ENCODE measurements at places on chromosomes 5 and 9.
A peak's percentile ranks its signal among the peaks of the same experiment; 100 is the strongest.

DNA sequence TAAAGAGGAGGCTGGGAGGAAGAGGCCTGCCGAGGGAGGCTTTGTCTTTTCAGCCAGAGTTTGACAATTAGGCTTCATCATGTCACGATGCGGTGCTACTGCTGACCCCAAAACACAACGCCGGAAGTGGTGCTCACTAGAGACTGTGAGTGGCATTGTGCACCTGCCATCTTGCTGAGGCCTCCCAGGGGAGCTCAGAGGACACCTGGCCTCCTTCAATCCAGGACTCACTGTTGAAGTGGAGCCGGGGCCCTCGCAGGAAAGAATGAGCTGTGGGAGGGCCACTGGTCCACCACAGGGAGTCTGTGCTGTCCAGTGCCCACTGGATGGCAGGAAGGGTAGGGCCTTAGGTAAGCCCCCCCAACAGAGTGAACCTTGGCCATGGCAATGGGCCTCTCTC lies 12.7 kb upstream of the SLC25A48 start:
- DNase-seq: no peak

GRCh38 chr5:172835290-172835993 lies 1.4 kb downstream of the ERGIC1 start:
- DNase-seq: no peak

DNA sequence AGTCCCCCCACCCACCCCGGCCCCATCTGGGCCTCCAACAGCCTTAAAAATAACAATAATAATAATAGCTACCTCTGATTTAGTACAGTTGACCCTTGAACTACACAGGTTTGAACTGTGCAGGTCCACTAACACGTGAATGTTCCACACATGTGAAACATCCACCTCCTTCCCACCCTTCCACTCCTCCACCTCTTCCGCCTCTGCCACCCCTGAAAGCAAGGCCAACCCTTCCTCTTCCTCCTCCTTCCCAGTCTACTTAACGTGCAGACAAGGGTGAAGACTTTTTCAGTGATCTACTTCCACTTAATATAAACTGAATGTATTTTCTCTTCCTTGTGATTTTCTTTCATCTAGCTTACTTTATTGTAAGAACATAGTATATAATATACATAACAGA lies 10.8 kb downstream of the PDGFRB start:
- DNase-seq: no peak

DNA sequence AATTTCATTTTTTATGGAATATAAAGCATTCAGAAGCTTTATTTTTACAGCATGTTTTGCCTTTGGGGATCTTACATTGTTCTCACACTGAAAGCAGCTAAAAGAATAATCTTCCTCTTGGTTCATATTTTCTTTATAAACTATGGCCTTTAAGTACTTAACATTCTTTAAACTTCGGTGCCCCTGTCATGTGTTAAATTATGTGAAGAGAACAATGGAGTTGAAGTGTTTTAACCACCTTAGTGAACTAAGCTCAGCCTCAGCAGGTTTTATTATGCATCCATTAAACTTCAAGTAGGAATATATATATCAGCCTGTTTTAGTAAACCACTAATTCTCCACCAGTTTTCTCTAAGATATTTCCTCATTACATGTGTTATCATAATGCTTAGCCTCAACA lies 371.4 kb upstream of the CDH18 start:
- DNase-seq: no peak

DNA sequence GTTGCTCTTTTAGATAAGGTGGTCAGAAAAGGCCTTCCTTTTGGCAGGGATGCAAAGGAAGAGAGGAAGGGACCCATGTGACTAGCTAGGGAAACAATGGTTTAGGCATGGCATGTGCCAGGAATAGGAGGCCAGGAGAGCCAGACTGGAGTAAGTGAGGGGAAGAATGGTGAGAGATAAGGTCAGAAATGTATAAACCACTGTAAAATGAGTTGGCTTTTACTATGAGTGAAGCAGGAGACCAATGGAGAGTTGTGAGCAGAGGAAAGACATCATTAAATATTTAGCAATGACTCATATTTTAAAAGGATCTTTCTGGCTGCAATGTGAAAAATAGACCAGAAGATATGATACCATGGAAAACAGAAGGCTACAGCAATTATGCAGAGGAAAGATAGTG lies 50.9 kb downstream of the AP3B1 start:
- peak; percentile 7 for DNase-seq

GRCh38 chr9:38272710-38273109 lies 119.8 kb upstream of the ALDH1B1 start:
- no peak for DNase-seq

GRCh38 chr9:126205845-126206498 lies 120.7 kb upstream of the MVB12B start:
- DNase-seq: no peak

GRCh38 chr5:89302102-89302891 lies 419.3 kb upstream of the MEF2C start:
- no peak for DNase-seq

GRCh38 chr9:109627042-109627441 lies 128.9 kb upstream of the PTPN3 start:
- no peak for DNase-seq

DNA sequence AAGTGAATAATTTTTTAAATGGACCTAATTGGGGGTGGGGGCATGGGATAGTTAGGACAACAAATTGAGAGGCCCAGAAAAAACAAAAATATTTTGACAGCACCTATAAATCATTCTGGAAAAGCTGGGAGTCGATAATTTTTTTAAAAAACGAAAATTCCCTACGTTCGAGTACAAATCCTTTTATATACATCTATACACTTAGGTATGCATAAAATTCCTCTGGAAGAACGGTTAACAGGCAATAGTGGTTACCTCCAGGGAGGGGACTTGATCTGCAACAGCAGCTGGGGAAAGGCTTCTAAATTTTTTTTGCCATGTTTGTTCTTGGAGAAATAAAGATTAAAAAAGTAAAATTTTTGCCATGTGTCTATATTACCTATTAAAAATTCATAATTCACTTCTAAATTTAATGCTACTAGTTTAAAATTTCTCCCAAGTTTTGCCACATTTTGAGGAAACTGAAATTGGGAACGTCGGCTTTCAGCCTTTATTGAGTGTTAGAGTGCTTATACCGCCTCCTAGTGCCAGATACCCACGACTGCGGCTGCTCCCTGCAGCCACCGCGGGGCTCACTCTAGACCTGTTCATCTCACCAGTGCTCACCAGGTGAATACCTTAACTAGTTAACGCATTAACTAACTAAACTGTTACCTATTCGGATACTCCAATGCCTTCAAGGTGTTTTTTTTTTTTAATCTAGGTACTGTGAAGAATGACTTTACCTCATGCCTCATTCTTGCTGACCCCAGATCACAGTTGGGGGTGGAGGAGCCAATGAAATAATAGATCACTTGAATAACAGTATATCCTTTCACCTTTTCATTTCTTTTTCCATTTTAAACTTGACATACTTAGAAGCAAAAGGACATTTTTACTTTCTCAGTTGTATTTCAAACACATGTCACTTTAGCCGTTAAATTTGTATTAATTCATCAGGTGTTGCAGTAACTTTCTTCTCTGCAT lies 1.8 kb upstream of the BHMT start:
- DNase-seq: no peak

DNA sequence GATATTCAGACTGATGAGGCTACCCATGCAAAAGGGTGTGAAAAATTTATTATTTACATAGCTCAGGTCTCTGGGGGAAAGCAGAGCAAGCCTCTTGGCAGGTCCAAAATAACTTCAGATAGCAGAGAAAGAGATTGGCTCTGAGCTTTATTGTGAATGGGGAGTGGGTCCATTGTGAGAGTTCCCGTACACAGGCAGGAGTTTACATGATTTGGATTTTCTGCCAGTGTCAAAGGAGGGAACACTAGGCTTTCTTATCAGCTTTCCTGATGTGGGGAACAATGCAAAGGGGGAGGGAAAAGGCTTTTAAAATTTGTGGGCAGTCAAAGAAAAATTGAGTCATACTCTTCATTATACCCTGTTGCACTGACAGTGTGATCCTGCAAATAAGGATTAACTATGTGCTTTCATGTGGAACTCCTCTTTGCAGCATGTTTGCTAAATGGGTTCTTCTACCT lies 615.0 kb upstream of the RIOK2 start:
- DNase-seq: no peak

GRCh38 chr5:163758283-163758711 lies 252.9 kb downstream of the MAT2B start:
- DNase-seq: peak; percentile 51

GRCh38 chr5:36694351-36694750 lies 87.9 kb downstream of the SLC1A3 start:
- no peak for DNase-seq

GRCh38 chr5:88952996-88953643 lies 70.1 kb upstream of the MEF2C start:
- no peak for DNase-seq

DNA sequence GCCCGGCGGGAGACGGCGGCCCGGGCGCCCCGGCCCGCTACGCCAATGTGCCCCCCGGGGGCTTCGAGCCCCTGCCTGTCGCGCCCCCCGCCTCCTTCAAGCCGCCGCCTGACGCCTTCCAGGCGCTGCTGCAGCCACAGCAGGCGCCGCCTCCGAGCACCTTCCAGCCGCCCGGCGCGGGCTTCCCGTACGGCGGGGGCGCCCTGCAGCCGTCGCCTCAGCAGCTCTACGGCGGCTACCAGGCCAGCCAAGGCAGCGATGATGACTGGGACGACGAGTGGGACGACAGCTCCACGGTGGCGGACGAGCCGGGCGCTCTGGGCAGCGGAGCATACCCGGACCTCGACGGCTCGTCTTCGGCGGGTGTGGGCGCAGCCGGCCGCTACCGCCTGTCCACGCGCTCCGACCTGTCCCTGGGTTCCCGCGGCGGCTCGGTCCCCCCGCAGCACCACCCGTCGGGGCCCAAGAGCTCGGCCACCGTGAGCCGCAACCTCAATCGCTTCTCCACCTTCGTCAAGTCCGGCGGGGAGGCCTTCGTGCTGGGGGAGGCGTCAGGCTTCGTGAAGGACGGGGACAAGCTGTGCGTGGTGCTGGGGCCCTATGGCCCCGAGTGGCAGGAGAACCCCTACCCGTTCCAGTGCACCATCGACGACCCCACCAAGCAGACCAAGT lies 723 bp downstream of the SNX18 start:
- no peak for DNase-seq

- no peak for DNase-seq
Observed at GRCh38 chr9:126411225-126411947, 84.8 kb downstream of the MVB12B start.

- DNase-seq: no peak
Observed at GRCh38 chr5:19584131-19584530, 403.9 kb downstream of the CDH18 start.

GRCh38 chr5:118967059-118967508 lies 21.3 kb downstream of the DTWD2 start:
- no peak for DNase-seq

DNA sequence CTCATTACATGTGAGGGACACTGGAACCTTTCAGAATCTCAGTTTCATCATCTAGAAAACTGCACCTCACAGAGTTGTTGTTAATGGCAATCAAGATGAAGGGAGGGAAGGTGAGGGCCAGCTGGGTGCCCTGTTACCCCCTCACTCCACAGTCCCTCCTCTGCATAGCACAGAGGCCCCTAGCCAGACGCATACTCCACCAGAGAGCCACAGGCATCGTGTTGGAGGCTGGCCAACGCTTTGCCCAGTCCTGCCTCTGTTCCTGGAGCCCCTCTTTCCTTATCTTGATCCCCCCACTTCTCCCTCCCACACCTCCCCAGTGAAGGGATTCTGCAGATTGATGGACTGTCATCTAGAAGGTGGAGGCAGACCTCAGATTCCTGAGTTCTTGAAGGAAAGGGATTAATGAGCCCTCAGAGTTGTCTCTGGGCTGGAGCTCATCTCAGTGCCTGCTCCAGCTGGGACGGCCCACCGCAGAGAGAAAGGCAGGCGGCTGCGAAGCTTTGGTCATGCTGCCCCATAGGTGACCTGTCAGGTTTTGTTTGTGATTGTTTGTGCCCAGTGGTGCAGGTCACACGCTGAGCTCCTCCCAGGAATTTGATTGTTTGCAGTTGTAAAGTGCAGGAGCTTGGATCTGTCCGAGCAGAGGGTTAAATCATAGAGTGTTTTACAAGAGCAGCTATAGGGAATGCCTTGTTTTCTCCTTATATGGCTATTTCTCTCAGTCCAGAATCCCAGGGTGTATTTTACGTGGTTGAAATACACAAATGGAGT lies 487.3 kb downstream of the CCDC171 start:
- DNase-seq: no peak

DNA sequence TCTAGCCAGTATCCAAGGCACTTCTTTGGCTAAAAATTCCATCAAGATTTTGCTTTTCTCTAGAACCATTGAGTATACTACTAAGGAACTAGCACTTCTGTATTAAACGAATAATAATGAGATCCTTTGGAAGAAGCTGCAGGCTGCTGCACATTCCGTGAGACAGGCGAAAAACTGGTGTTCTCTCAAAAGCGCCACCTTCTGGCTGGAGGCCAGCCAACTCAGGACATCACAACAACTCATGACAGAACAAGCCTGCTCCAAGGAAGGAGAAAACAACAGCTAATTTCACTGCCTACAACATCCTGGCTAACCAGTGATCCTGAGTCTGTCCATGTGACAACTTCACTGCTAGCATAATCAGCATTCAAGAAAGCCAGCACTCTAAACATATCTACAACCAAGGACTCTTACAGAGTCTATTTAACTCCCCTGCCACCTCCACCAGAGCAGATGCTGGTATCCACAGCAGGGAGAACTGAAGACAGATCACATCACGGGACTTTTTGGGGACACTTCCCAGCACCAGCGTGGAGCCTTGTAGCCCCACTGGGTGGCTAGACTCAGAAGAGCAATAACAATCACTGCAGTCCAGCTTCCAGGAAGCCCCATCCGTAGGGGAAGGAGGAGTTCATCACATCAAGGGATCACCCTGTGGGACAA lies 150.5 kb downstream of the YTHDC2 start:
- no peak for DNase-seq

- DNase-seq: no peak
Observed at GRCh38 chr5:10338686-10339057, 14.8 kb upstream of the MARCHF6 start.

- no peak for DNase-seq
Observed at GRCh38 chr5:68711293-68712200, 382.3 kb upstream of the SLC30A5 start.

DNA sequence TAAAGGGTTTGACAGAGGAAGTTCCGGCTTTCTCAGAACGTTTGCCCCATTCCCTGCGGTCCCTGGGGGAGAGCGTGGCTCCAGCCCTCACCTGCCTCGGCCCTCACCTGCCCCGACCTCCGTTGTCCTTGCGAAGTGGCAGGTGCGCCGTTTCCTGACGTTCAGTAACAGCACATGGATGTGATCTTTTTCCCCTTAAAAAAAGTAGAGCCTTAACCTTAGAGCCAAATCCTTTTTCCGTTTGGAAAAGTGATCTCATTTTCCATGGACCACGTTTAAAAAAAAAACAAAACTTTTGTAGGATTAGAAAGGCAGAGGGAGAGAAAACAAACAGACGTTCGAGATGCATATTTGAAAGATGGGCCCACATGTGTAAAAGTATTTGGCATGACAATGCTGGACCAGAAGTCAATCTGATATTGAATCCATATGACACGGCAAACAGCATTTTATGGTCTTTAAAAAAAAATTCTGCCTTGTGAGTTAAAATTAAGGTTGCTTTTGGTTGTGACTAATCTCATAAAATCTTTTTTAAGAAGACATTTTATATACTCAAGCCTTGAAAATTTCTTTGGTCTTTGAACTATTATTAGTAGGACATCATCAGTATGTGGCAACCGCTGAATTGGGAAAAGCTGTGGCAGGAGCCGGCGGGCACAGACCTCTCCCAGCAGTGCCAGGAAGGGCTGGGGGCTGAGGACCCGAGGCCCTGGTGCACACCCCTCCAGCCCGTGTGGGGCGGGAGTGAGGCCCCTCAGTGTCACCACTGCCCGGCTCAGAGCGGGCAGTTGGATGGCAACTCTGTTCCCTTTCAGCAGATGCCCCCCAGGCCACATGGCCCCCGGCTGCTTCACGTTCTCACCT lies 42.5 kb upstream of the EXOC3 start:
- DNase-seq: no peak

GRCh38 chr9:107502464-107502863 lies 12.9 kb upstream of the KLF4 start:
- DNase-seq: no peak
